ENCODE measurements at places on chromosomes 6 and 20.

DNA sequence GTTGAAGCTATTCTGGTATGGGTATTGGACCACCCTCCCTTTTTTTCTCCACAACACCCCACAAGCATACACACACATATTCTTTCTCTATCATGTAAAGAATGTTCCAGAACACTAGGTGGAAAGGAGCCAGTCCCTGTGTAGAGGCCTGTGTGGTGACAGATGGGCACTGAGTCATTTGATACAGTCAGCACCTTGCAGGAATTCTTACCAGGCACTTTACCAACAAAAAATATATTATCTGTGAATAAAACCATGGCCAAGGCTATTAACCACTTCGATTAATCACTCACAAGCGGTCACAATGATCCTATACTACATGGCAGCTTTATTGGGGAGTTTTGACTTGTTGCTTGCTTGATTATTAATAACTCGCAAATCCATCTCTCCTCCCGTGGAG, 149.5 kb downstream of the BFSP1 start:
- no peak for DNase-seq

DNA sequence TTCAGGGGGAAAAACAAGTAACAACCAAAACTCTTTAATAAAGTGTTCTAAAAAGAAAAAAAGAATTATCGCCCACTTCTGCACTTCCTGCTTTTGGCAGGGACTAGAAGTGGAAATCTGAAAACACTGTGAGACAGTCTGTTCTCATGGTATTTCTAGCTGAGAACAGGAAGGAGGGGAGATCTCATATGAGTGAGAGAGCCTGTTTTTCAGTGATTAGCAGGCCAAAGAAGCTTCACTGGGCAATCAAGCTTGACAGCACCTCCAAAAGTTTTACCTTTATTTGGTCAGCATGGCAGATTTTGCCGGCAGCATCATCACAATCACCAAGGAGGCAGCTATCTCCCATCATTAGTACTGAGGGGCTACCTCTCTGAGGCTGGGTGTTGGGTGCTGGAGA, 79.5 kb upstream of the ATXN1 start:
- DNase-seq, result no peak

DNA sequence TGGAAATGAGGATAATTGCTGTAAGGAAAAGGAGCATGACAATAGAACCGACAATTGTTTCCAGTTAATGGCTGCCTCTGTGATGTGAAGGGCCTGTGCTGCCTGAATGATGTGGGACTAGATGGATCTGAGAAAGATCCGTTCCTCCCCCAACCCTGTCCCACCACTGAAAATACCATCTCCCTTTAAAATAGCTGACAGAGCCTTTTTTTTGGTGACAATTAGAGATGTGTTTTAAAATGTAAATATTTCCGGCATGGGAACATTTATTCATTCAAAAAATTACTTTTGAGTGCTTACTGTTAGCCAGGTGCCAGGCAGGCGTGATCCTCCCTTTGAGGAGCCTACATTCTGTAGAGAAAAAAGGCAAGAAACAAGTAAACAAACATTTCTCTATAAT, 72.4 kb upstream of the SUPT3H start:
- DNase-seq, result no peak

DNA sequence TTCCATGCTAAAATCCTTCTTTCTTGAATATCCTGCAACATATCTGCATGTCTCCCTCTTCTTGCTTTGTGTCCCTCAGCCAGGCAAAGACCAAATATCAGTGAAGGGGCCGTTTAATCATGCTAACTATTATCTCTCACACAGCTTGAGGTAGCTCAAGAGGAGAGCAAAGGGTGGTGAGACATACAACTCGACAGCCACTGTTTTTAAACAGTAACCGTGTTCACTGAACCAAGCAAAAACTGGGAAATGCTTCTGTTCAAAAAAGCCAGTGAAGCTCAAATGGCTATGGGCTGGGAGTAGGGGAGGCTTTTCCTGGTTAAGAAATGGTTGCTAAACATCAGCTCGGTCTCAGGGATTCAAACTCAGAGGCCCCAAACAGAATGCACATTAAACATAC, 83.4 kb downstream of the MAP7 start:
- DNase-seq, result no peak

DNA sequence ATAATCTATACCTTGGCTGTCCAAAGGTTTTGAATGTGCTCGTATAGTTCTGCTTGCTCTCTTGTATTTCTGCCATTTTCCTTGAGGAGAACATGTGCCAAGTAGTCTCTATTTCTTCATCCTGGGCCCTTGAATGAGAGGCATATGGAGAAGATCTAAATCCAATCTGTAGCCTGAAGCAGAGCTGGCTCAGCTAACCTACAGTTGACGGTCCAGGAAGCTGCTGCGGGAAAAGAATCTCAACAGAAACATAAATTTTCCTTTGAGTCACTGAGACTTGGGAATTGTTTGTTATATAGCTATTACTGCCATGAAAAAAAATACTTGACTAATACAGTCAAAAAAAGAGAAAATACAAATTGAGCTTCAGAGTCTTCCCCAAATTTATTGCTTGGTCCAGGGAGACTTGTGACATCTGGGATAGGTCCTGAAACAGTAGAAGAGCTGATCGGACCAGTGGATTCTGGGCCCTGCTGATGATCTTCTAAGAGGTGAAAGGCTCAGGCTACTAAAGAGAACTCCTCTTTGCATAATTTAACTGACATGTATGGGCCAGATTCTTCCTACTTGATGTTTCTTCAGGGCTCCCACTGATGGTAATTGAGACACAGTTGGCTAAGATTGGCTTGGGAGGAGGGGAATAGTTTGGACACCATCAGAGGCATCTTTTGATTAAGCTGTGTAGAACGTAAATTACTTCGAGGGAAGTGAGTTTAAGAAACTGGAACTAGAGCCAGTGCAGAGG, 29.9 kb upstream of the PLCB4 start:
- no peak for DNase-seq

DNA sequence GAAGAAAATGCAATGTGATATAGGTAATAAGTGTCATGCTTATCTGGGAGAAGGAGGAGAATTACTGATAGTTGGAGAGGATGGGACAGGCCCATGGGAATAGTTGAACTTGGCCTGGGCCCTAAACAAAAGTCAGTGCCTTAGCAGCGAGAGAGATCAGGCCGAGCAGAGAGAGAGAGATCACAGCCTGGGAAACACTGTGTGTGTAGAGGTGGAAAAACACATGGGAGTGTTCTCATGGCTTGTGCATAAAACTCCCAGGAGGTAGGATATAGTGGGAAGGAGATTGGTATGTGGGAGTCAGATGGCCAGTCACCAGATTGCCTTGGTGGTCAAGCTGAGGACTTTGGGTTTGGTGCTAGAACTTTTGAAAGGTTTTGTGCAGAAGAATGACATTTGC, 47.6 kb downstream of the FIG4 start:
- no peak for DNase-seq

- no peak for DNase-seq
Observed at GRCh38 chr6:160248538-160248937, 10.1 kb downstream of the SLC22A2 start.

- no peak for DNase-seq
Observed at GRCh38 chr6:83114164-83114563, 46.7 kb downstream of the DOP1A start.

GRCh38 chr20:43017241-43018030, 172.3 kb downstream of the PTPRT start:
- DNase-seq, result no peak

- no peak for DNase-seq
Observed at GRCh38 chr20:53995949-53996348, 74.4 kb downstream of the BCAS1 start.

DNA sequence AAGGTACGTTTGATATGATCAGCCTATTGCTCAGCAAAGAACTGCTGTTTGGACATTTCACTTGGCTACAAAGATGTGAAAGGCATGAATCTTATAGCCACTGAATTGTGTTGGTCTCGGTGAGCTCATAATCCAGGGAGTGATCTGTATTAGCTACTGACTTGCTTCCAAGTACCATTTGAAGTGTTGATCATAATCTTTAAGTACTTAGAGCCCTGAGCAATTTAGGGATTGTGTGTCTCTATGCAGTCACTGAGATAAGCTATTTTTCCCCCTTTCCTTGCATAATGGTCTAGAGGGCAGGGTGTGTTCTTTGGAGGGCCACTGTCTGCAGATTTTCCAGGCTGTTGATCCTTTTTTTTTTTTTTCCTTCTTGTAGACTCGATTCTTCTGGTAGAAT, 393.6 kb downstream of the ESR1 start:
- DNase-seq, result no peak

DNA sequence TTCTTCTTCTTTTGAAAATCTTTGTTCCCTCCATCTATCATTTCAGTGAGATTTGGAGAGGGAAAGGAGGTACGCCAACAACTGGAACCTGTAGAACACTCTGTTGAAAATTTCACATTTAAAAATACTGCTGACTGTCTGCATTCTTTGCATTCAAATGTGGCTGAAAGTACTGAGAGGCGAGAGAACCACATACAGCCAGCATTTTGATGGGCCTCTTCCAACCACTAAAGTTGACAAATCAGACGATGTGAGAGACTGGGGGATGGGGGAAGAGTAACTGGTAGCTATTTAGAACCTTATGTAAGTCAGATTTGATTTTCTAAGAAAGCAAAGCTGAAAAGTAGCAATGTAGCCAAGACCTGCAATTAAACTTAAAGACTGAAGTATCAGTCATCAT, 77.5 kb downstream of the FKBP5 start:
- DNase-seq, result peak; percentile 35

DNA sequence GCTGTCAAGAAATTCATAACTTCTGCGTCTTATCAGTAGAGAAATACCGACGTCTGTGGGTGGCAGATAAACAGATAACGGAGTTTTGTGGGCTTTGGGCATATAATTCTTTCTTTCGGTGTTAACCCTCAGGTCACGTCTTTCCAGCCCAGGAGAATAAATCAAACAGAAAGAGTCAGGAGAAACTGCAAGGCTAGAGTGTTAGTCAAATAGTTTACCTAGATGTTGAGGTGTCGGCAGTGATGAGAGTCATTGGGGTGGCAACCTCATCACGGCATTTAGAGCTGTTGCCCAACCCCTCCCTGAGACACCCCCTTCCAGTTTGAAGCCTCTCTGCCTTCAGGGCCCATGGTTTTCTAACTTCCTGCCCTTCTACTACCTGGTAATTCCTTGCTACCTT, 49.5 kb downstream of the ADTRP start:
- peak; percentile 49 for DNase-seq

- no peak for DNase-seq
Observed at GRCh38 chr6:7406743-7407142, 17.1 kb downstream of the RIOK1 start.

- no peak for DNase-seq
Observed at GRCh38 chr20:25052255-25053194, 5.4 kb downstream of the ACSS1 start.

- DNase-seq, result no peak
Observed at GRCh38 chr20:35285806-35286076, 1.2 kb upstream of the EIF6 start.
